Spleen (tissue), 13 donors: ENCODE measurements at places on chromosomes 2 and 18. TPM values are rescaled to one million over a fixed set of nuclear protein-coding genes. Genes with fewer than 3 reads are reported as not detected.

CXCR1 gene
- polyA plus RNA-seq = 6.6 TPM

MC5R gene
- not detected for polyA plus RNA-seq

IDH1 gene
- polyA plus RNA-seq = 26.8 TPM

BCL2 gene
- polyA plus RNA-seq = 9.6 TPM
